Caki2 (cell line): ENCODE measurements at places on chromosomes 6 and 20.

DNA sequence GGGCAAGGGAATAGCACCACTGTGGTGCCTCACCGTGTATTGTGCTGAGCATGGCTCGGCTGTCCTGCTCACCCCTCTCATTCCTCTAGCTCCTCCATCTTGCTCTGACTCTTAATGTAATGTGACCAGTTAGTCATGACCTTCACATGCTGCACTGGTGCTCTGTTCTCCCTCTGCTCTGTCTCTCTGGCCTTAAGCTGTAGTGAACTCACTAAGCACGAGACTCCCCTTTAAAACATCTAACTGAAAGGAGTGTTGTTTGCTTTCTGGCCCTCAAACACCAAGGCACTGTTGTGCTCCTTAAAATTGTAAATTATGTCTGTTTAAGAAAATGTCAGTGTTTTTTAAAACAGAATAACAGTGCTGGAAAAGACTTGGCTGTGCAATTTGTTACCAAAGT, 140.4 kb downstream of the HDGFL1 start:
- DNase-seq: no peak

DNA sequence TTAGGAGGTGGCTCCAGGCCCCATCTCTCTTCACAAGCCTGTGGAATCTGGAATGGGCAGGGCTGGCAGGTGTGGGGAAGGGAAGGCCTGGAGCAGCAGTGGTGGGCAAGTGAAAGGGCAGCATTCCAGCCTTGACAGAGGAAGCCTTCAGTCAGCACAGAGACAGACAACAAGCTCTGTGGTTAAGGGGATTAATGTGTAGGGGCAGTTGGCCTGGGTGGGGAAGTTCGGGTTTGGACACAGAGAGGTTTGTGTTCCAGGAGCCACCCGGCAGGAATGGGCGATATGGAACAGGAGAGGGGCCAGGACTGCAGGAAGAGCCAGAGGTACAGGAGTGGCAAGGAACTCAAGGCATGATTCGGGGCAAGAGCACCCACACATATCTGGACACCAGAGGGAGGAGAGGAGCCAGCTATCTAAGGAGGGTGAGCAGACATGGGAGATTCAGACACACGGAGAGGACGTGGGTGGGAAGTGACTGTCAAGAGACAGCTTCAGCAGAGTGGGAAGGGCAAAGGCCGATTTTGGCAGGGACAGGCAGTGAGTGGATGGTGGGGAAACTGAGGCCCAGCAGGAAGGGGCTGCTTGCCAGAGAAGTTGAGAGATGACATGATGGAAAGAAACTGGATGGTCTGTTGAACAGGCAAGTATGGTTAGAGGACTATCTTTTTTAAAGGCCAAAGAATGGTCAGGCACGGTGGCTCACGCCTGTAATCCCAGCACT, 2.5 kb upstream of the SLC44A4 start:
- no peak for DNase-seq

- no peak for DNase-seq
Measured at GRCh38 chr6:17729223-17730077, 22.7 kb upstream of the NUP153 start.

- DNase-seq: no peak
Measured at GRCh38 chr6:169528755-169529154, 173.1 kb downstream of the WDR27 start.

- DNase-seq: no peak
Measured at GRCh38 chr20:4471221-4471620, 250.5 kb upstream of the PRND start.

DNA sequence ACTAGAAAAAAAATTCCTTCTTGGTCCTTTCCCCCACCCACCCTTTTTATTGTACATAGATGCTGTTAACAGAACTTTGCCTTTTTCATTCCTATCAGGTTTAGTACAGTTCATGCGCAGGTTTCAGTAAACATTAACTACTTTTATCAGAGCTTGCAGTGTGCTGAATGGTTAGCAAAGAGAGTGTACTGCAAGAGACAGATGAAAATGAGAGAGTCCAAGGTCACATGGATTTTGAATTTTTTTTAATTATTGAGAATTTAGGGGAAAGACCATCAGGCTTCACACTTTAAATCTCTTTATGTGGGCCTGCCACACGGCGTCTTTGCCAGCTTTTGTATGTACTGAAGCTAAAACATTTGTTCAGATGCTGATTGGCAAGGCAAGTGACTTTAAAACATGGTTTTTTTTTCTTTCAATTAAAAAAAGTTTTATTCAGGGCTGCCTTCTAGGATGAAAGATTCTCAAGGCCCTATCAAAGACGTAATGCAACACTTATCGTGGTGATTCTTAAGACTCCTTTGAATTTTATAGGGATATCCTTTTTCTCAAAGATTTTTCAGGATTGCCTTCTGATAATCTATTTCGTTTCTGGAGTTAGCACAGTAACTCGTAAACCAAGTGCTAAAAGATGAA, 32.2 kb downstream of the RREB1 start:
- no peak for DNase-seq

DNA sequence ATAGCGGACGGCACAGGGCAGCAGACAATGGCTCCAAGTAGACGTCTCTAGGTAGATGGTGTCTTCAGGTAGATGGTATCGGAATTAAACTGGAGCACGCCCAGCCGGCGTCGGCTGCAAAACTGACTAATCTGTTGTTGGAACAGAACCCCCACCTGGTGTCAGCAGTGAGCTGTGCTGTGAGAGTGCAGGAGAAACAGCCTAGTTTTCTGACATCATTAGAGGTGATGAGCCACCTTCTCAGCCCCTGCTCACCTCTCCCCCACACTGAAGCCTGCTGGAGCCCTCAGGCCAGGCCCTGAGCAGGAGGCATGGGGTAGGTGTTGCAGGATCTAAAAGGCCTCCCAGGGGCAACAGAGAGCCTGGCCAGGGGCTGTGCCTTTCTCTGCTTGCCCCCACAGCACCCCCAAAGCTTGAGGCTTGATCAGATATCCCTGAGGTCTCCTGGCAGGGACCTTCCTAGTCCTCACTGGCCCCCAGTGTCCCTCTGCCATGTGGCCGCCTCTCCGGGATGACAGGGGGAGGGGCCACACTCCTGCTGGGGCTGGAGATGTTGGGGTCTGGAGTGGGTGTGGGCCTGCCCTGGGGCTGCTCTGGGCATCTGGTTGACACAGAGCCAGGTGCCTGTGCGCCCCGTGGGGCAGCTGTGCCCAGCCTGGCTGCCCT, 6.9 kb upstream of the HELZ2 start:
- peak; percentile 46 for DNase-seq

GRCh38 chr6:37650071-37650481, 47.6 kb downstream of the MDGA1 start:
- DNase-seq: no peak

DNA sequence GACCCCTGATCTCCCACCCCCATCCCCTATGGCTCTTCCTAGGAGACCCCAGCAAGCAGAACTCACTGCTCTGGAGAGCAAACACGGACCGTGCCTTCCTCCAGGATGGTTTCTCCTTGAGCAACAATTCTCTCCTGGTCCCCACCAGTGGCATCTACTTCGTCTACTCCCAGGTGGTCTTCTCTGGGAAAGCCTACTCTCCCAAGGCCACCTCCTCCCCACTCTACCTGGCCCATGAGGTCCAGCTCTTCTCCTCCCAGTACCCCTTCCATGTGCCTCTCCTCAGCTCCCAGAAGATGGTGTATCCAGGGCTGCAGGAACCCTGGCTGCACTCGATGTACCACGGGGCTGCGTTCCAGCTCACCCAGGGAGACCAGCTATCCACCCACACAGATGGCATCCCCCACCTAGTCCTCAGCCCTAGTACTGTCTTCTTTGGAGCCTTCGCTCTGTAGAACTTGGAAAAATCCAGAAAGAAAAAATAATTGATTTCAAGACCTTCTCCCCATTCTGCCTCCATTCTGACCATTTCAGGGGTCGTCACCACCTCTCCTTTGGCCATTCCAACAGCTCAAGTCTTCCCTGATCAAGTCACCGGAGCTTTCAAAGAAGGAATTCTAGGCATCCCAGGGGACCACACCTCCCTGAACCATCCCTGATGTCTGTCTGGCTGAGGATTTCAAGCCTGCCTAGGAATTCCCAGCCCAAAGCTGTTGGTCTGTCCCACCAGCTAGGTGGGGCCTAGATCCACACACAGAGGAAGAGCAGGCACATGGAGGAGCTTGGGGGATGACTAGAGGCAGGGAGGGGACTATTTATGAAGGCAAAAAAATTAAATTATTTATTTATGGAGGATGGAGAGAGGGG, 1.4 kb downstream of the LTA start:
- DNase-seq: no peak

DNA sequence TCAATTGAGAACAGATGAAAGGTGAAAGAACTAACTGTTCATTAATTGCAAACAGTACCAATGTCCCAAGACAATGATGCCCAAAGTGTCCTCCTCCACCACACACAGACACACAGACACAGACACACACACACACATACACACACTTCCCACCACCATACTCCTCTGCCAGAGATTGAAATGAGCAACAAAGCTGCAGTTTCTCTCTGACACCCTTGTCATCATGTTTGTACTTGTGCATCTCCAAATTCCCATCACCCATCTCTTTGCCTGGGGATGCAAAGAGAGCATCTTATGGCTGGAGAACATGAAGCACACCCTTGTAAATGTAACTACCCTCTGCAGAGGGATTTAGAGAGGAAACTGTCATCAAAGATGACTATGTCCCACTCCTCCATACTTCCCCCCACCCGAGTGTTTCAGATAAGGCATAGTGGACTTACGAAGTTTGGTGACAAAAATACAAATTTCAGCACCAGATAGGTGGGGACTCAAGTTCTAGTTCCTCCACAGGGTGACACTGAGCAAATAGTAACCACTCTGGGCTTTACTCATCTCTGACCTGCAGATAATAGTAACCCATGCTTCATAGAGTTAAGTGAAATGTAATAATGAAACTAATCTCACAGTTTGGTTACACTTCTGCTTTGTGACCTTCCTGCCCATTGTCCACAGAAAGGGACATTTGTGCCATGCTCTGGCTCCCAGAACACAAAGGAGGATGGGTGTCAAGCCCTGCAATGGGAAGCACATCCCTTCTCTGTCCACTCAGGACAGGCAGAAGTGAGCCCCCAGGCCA, 8.7 kb downstream of the MAFB start:
- DNase-seq: no peak

DNA sequence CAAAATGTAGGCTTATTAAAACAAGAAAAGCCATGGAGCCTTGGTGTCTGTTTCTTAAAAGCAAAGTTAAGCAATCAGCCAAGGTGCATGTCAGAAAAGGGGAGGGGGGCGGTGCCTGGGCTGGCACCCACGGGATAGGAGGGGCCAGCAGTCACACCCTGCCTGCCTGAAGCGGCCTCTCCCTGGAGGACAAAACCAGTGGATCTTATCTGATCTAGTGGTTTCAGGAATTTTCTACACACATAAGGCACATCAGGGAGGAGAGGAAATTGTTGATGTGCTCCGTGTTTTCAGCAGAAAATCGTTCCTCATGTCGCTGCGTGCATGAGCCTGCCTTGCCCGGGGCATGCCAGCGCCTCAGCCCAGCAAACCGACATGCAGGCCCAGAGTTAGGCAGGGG, 276.4 kb downstream of the TAF4 start:
- DNase-seq: no peak

DNA sequence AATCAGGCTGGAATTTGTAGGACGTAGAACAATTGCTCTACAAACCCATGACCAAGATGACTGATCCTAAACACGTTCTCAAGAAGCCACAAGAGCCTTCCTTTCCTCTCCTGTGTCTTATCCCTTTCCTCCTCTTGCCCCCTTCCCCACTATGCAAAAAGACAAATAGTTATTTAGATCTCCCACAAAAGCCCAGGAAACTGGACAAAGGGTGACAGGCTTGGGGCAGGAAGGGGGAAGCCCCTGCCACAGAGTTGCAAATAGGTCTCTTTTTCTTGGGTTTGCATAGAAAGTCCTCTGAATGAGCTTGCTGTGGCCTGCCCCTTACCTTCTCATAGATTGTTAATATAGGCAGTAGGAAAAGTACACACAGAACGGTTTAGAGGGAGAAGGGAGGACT, 377.1 kb upstream of the BTBD3 start:
- DNase-seq: no peak

GRCh38 chr6:154617175-154617574, 106.7 kb upstream of the CNKSR3 start:
- DNase-seq: no peak

DNA sequence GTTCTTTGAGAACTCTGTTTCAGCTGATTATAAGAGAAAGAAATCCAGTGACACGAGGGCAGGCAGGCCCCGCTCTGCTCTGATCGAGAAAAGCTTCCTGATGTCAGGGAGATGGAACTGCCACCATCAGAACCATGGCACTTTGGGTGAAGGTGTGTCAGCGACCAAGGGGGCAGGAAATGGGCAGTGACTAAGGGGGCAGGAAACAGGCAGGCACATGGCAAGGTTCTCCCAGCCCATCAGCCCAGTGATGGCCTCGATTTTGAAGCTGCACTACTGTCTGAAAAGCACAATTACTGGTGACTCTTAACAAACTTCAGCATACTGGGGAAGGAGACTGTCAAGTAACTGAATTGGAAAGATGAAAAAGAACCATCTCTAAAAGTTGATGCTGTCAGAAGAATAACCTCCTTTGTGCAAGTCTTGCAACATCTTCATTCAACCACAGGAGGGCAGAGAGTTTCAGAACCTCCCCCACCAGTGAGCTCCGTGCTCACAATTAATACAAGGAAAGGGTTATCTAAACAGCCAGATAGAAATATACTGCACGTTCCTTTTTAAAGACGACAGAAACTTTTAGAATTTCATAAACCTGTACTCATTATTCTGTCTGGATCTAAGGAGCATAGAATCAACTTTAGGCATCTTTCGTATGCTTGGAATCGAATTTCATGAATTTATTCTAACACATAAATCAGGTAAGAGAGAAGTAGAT, 39.1 kb downstream of the TMX4 start:
- DNase-seq: peak; percentile 36

DNA sequence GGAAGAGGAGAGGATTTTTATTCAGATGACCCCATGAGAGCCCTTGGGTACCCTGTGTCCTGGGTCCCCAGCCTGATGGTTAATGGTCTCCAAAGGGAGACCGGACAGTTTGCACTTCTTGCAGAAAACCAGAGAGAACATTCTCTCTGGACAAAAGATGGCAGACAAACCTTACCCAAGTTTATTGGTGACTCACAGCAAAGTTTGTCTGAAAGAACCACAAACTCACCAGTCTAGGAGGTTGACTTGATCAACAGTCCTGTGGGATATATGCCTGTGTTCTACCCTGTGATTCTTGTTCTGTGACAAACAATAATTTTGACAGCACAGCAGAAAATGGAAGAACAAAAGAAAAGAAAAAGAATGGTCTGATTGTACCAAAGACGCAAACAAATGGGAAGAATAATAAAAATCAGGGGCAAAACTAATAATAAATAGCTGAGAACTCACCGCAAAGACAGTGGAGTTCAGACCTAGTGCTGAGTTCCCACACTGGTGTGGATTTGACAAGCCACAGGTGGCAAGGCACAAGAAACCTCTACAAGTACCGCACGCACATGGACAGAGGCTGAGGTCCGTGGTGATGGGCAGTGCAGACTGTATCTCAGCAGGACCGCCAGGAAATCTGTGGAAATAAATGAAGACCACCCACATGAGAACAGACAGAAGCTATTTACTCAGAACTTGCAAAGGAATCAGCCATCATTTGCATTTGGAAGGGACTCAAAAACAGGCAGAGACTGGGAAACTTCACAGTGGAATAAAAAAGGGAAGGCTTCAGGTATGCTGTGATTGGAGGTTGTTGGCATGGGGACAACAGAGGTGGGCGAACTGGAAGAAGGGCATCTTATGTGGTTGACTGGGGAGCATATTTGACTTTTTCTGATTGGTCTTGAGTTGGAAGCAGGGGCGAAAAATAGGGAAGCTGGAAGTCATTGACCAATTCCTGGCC, 246.3 kb upstream of the RNF24 start:
- DNase-seq: no peak
